ENCODE measurements at places on chromosomes 6 and 20.

- no peak for DNase-seq
These were observed 38.6 kb downstream of the OVOL2 start for GRCh38 chr20:18019068-18019467.

- DNase-seq, result peak; percentile 38
These were observed 811.0 kb upstream of the GJE1 start for GRCh38 chr6:141321493-141322347.

DNA sequence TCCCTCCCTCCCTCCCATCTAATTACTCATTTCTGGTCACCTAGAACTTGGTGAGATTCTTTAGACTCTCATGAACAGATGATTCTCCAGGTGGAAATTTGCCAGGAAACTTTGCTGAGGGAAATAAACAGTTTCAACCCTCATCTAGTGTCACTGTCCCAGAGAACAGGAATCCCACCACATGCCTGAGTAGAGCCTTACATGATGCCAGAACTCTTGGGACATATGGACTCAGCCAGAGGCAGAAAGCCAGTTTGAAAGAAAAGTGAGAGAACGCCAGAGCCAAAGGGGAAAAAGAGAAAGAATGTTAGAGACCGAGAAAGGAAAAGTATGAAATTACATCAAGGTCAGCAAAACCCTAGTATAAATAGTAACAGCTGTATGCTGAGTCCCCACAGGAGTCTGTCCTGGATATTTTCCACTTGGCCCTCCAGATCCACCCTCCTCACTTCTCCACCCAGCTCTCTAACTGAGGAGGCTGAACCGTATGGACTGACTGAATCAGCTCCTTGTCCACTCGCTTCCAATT lies 127.5 kb upstream of the COL21A1 start:
- no peak for DNase-seq

DNA sequence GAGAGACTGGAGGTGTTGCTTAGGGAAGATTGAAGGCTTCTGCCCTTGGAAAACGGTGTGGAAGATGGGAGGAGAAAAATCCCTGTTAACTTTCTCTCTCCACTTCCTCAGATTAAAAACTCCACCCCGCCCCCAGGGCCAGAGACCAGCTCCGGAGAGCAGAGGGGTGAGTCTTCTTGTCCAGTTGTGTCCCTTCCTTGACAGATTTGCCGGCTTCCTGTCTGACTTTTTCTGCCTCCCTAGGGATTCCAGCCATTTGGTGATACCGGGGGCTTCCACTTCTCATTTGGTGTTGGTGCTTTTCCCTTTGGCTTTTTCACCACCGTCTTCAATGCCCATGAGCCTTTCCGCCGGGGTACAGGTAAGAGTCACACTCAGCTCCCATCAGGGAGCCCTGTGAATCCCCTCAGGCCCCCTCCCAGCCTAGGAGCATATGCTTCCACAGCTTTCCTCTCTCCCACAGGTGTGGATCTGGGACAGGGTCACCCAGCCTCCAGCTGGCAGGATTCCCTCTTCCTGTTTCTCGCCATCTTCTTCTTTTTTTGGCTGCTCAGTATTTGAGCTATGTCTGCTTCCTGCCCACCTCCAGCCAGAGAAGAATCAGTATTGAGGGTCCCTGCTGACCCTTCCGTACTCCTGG lies 1.7 kb downstream of the RNF5 start:
- DNase-seq, result no peak

DNA sequence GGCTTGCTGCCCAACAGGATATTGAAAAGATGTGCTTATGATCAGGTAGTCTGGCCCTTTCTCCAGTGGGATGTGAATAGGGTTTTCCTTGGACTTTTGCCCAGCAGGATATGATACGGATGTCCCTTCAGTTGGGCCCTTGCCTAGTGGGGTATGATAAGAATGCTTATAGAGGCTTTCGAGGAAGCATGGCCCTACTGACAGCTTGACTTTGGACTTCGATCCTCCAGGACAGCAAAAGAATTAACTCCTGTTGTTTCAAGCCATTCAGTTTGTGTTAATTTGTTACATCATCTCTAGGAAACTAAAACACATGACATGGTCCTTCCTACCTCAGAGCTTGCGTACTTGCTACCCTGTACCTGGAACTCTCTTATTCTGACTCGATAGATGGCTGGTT lies 9.7 kb upstream of the ZNF334 start:
- DNase-seq, result no peak

DNA sequence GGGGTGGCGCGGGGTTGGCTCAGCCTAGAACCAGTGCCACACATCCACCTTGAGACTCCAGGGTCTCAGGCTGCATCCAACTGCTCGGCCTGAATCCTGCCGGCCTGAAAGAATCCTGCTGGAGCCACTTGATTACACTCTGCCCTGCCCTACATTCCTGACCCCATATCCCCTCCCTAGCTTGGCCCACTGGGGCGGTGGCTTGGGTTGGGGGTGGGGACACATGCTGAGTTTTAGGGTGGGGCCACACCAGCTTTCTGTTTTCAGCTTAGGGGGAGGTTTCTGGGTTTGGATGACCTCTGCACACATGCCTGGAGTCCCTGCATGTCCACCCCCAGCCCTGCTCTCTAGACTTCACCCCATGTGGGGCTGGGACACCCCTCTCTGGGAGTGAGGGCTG lies 6.8 kb downstream of the ITPR3 start:
- no peak for DNase-seq
